Esophagus muscularis mucosa (tissue), 4 donors: ENCODE measurements at places on chromosomes 12 and 14. TPM values are rescaled to one million over a fixed set of nuclear protein-coding genes. Genes with fewer than 3 reads are reported as not detected.

GRCh38 chr12:49368240-49368600, 958 bp downstream of the SPATS2 start:
- H3K27ac ChIP-seq: peak overlapping the region; percentile 97
- H3K4me1 ChIP-seq: peaks cover 28% of the 10 kb centered on the region
- H3K27me3 ChIP-seq: no peaks in the 10 kb centered on the region

DNA sequence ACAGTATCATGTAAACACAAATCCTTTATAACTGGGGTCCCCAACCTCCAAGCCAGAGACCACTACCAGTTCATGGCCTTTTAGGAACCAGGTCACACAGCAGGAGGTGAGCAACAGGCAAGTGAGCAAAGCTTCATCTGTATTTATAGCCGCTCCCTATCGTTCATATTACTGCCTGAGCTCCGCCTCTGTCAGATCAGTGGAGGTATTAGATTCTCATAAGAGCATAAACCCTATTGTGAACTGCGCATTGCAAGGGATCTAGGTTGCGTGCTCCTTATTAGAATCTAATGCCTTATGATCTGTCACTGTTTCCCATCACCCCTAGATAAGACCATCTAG, 49.9 kb downstream of the LRP6 start:
- peaks cover 53% of the 10 kb centered on the region for H3K4me1 ChIP-seq
- H3K4me3 ChIP-seq: no peak overlapping the region
- H3K27ac ChIP-seq: no peak overlapping the region
- no peaks in the 10 kb centered on the region for H3K27me3 ChIP-seq
- DNase-seq: no peak

DNA sequence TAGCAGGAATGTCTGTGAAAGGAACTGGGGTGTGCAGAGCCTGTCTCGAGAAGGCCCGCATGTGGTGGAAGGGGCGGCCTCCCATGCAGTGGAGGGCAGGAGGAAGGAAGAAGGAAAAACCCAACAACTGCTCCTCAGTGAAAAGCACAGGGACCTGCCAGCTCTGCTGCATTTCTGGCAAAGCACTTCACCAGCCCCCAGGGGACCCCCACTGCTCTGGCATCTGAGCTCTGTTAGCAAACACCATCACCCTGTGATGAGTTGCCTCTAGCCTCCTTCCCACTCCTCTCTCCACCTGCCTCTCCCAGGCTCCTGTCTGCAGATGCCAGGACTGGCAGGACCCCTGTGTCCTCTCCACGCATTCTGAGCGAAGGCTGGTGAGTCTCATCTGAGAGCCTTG, 69.0 kb upstream of the DDX11 start:
- H3K4me1 ChIP-seq: no peaks in the 10 kb centered on the region
- no peak overlapping the region for H3K27ac ChIP-seq
- H3K27me3 ChIP-seq: no peaks in the 10 kb centered on the region
- H3K4me3 ChIP-seq: no peak overlapping the region

GRCh38 chr12:92566448-92567019, 136.3 kb upstream of the PLEKHG7 start:
- no peak overlapping the region for H3K27ac ChIP-seq
- no peaks in the 10 kb centered on the region for H3K36me3 ChIP-seq
- H3K4me1 ChIP-seq: peaks cover 17% of the 10 kb centered on the region
- no peak overlapping the region for H3K4me3 ChIP-seq

- peak overlapping the region; percentile 4 for H3K27ac ChIP-seq
- DNase-seq: no peak
- no peak overlapping the region for H3K4me3 ChIP-seq
- H3K36me3 ChIP-seq: no peaks in the 10 kb centered on the region
Measured at GRCh38 chr12:88570103-88570502, 10.2 kb downstream of the KITLG start.

Gene LIMA1
- total RNA-seq: 36.5 TPM

- H3K4me3 ChIP-seq: no peak overlapping the region
- no peaks in the 10 kb centered on the region for H3K4me1 ChIP-seq
- no peaks in the 10 kb centered on the region for H3K27me3 ChIP-seq
- no peak for DNase-seq
- no peak overlapping the region for H3K27ac ChIP-seq
Measured at GRCh38 chr12:22615963-22616501, 8.9 kb upstream of the ETNK1 start.

GRCh38 chr14:42869681-42870080, 1263.0 kb downstream of the LRFN5 start:
- no peaks in the 10 kb centered on the region for H3K36me3 ChIP-seq
- H3K27me3 ChIP-seq: no peaks in the 10 kb centered on the region
- DNase-seq: no peak
- H3K27ac ChIP-seq: no peak overlapping the region
- no peak overlapping the region for H3K4me3 ChIP-seq

Gene GPR84
- total RNA-seq: not detected

Gene PUS1
- total RNA-seq: 19.9 TPM

- DNase-seq: no peak
- no peak overlapping the region for H3K4me3 ChIP-seq
- no peak overlapping the region for H3K27ac ChIP-seq
Measured at GRCh38 chr14:99450266-99450665, 30.4 kb downstream of the SETD3 start.

- H3K27ac ChIP-seq: no peak overlapping the region
- H3K4me3 ChIP-seq: no peak overlapping the region
- no peaks in the 10 kb centered on the region for H3K27me3 ChIP-seq
- no peaks in the 10 kb centered on the region for H3K4me1 ChIP-seq
- no peak for DNase-seq
- no peaks in the 10 kb centered on the region for H3K36me3 ChIP-seq
Measured at GRCh38 chr14:99286761-99287160, 14.8 kb upstream of the BCL11B start.

Gene COX8C
- not detected for total RNA-seq

GRCh38 chr14:33045760-33046159, 107.1 kb downstream of the NPAS3 start:
- H3K27me3 ChIP-seq: no peaks in the 10 kb centered on the region
- no peak overlapping the region for H3K27ac ChIP-seq
- H3K36me3 ChIP-seq: no peaks in the 10 kb centered on the region
- H3K4me1 ChIP-seq: no peaks in the 10 kb centered on the region
- H3K4me3 ChIP-seq: no peak overlapping the region

Gene RTL1
- total RNA-seq: not detected

- H3K4me1 ChIP-seq: no peaks in the 10 kb centered on the region
- DNase-seq: no peak
- no peak overlapping the region for H3K27ac ChIP-seq
Measured at GRCh38 chr12:107449891-107450290, 235.7 kb upstream of the PWP1 start.

GRCh38 chr14:54709444-54709843, 142.5 kb downstream of the SAMD4A start:
- H3K4me3 ChIP-seq: no peak overlapping the region
- peaks cover 63% of the 10 kb centered on the region for H3K4me1 ChIP-seq
- no peaks in the 10 kb centered on the region for H3K36me3 ChIP-seq
- DNase-seq: no peak
- H3K27ac ChIP-seq: no peak overlapping the region

GRCh38 chr12:101563212-101563611, 31.6 kb upstream of the MYBPC1 start:
- H3K27ac ChIP-seq: no peak overlapping the region
- peaks cover 7% of the 10 kb centered on the region for H3K4me1 ChIP-seq
- H3K36me3 ChIP-seq: no peaks in the 10 kb centered on the region
- no peak overlapping the region for H3K4me3 ChIP-seq
- no peak for DNase-seq

DNA sequence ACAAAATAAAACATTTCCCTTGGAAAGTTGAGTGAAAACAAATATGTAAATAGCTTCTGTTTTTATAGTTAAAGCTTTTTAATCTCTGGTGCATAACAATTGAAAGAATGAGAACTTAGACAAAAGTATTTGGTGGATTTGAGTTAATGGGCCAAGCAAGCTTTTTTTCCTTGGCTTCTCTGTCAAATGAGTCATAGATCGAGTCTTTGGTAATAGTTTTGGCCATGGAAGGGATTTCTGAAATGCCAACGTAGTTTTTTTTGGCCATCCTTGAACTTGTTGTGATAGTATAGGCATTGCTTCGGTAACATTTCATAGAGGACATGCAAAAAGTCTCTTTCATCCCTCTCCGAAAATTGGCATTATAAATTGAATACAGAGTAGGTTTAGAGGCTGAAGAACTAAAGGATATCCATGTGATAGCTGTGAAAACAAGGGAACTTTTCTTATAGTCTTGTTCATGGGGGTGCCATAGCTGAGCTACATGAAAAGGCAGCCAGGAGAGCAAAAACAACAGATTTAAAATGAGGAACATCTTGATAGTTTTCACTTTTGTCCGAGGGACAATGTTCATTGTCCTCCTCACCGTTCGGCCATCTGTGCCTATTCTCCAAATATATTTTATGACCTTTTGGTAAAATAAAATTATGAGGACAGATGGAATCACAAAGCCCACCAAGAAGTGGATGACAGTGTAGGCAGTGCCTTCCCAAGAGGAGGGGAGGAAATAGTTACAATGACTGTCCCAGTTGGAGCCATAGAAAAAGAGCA, 34.7 kb downstream of the GPR19 start:
- H3K36me3 ChIP-seq: no peaks in the 10 kb centered on the region
- DNase-seq: no peak
- no peak overlapping the region for H3K4me3 ChIP-seq
- H3K27me3 ChIP-seq: no peaks in the 10 kb centered on the region

GRCh38 chr12:104596898-104597843, 140.4 kb downstream of the CHST11 start:
- H3K27ac ChIP-seq: no peak overlapping the region
- no peak overlapping the region for H3K4me3 ChIP-seq
- H3K36me3 ChIP-seq: no peaks in the 10 kb centered on the region
- no peaks in the 10 kb centered on the region for H3K27me3 ChIP-seq
- H3K4me1 ChIP-seq: peaks cover 14% of the 10 kb centered on the region

Gene OAS3
- 9.6 TPM for total RNA-seq

DNA sequence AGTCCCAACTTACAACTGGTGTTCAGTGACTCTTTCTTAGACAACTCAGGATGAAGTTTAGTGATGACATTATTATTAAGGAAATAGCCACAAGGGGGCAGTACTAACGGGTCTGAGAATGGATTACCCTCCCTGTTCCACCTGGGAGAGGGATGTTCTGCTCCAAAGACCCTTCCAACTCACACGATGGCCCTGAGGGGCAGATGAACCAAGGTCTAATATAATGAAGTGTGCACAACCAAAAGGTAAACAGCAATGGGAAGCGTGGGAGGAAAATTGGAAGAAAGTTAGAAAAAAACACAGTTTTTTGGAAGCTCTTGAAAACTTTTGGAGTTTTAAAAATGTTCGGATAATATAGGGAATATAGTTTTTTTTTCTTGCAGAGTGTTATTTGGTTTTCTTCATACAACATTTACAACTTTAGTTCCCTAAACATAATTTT, 24.0 kb downstream of the FGF6 start:
- H3K4me3 ChIP-seq: no peak overlapping the region
- no peaks in the 10 kb centered on the region for H3K27me3 ChIP-seq
- H3K4me1 ChIP-seq: peaks cover 19% of the 10 kb centered on the region
- H3K27ac ChIP-seq: no peak overlapping the region
- no peak for DNase-seq

DNA sequence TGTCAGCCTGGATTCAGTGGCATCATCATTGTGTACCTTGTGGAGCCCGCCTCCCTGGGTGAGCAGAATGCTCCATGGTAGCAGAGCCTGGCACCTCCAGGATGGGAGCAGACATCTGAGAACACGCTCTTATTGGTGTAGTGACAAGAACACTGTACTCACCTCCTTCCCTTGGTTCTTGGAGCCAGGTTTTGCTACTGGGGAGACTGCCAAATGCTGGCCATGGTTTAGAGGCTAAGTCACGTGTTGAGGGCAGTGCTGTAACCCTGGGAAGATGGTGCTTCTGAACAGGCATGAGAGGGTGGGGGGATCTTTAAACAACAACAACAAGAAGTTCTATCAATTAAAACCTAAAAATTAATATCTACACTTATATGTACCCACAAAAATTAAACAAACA, 47.6 kb upstream of the ASPG start:
- no peaks in the 10 kb centered on the region for H3K36me3 ChIP-seq
- no peak overlapping the region for H3K27ac ChIP-seq
- H3K27me3 ChIP-seq: no peaks in the 10 kb centered on the region
- H3K4me3 ChIP-seq: no peak overlapping the region
- no peak for DNase-seq
- no peaks in the 10 kb centered on the region for H3K4me1 ChIP-seq

Gene SLC22A17
- total RNA-seq: 12.5 TPM

GRCh38 chr14:104333646-104334423, 195.4 kb downstream of the KIF26A start:
- no peak overlapping the region for H3K27ac ChIP-seq
- H3K4me1 ChIP-seq: no peaks in the 10 kb centered on the region
- no peaks in the 10 kb centered on the region for H3K27me3 ChIP-seq

- peaks cover 7% of the 10 kb centered on the region for H3K4me1 ChIP-seq
- H3K36me3 ChIP-seq: no peaks in the 10 kb centered on the region
- no peaks in the 10 kb centered on the region for H3K27me3 ChIP-seq
- H3K4me3 ChIP-seq: no peak overlapping the region
Measured at GRCh38 chr12:41917181-41917580, 227.5 kb downstream of the GXYLT1 start.
